Neural crest cell (in vitro differentiated cells): ENCODE measurements at places on chromosomes 4 and X. TPM values are rescaled to one million over a fixed set of nuclear protein-coding genes. Genes with fewer than 3 reads are reported as not detected.
A peak's percentile ranks its signal among the peaks of the same experiment; 100 is the strongest.

GRCh38 chrX:97685753-97686152 is 802.0 kb downstream of the RPA4 start:
- H3K4me1 ChIP-seq = no peaks in the 10 kb centered on the region
- no peak overlapping the region for H3K27ac ChIP-seq
- no peaks in the 10 kb centered on the region for H3K27me3 ChIP-seq
- DNase-seq = no peak

The RNF212 gene
- total RNA-seq = 2.7 and 5.0 TPM in 2 replicates

The ASB12 gene
- total RNA-seq = 0.61 TPM in 2 replicates

DNA sequence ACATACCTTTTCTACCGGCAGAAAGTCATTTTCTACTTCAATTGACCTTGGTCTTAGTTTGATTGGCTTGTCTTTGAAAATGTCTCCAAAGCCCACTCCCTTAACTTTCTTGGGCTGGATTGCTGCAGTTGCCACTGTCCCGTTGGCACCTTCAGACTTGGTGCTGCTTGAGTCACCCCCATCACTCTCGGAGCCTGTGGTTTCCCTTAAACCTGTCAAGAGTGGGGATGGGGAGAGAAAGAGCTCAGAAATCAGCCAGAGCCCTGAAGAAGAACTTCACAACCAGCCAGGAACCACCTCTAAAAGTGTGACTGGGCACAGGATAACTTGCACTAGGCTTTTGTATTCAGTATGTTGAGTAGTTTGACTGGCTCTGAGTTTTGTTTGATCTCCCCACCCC is 168.5 kb upstream of the MAP3K15 start:
- peaks cover 2% of the 10 kb centered on the region for H3K36me3 ChIP-seq
- H3K4me3 ChIP-seq = no peak overlapping the region
- no peak for DNase-seq
- no peaks in the 10 kb centered on the region for H3K27me3 ChIP-seq

The EMD gene
- total RNA-seq = 54.3 and 56.8 TPM in 2 replicates

GRCh38 chrX:110436523-110436922 is 77.9 kb downstream of the RTL9 start:
- H3K4me1 ChIP-seq = peaks cover 40% of the 10 kb centered on the region
- H3K27me3 ChIP-seq = no peaks in the 10 kb centered on the region
- H3K36me3 ChIP-seq = no peaks in the 10 kb centered on the region
- H3K27ac ChIP-seq = peak overlapping the region; percentile 38

DNA sequence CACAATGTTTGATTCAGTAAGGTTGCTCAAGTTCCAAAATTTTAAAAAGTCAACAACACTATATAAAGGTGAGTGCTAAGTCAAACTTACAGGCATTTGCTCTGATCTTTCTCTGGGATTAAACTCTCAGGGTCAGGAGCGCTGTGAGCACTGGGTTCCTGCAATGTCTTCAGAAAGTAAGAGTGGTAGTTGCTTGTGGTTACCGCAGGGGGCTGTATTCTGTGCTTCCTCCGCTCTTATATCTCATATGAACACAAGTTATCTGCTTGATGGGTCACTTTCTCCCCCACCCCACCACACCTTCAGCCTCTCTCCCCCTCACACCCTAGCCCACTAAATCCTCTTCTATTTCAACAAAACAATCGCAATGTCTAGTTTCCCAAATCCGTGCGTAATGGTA is 116.4 kb upstream of the IGSF1 start:
- H3K36me3 ChIP-seq = no peaks in the 10 kb centered on the region
- H3K4me3 ChIP-seq = no peak overlapping the region
- H3K4me1 ChIP-seq = peaks cover 4% of the 10 kb centered on the region
- DNase-seq = no peak
- no peaks in the 10 kb centered on the region for H3K27me3 ChIP-seq
- H3K27ac ChIP-seq = no peak overlapping the region
